H7 (cell line): ENCODE measurements at places on chromosomes 5 and 9. TPM values are rescaled to one million over a fixed set of nuclear protein-coding genes. Genes with fewer than 3 reads are reported as not detected.

CDO1 gene
- total RNA-seq: 9.2 and 9.9 TPM in 2 replicates

ACER2 gene
- 2.0 and 3.1 TPM in 2 replicates for total RNA-seq

KIF2A gene
- 49.6 and 68.9 TPM in 2 replicates for total RNA-seq

OR1J2 gene
- not detected in 2 replicates for total RNA-seq

ADGRV1 gene
- total RNA-seq: 28.8 and 44.2 TPM in 2 replicates

DNA sequence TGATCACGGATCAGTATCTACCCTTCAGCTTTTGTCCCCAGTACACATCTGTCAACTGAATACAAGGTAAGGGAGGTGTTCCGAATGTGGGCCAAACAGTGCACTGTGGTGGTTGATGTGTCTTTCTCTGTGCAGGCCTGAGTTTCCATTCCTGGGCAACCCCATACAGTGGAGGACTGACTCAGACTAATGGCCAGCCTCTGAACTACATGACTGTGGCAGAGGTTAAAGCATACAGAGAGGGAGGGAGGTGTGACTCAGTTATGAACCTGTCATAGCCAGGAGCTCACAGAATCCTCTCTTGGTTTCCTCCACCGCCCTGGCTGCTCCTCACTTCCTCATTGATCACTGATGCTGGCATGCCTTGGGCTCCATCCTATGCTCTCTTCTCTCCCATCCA lies 136.4 kb upstream of the TAS2R1 start:
- no peak for DNase-seq

- no peak for DNase-seq
These were observed 25.9 kb upstream of the ADAMTSL1 start for GRCh38 chr9:18448101-18448500.

DNA sequence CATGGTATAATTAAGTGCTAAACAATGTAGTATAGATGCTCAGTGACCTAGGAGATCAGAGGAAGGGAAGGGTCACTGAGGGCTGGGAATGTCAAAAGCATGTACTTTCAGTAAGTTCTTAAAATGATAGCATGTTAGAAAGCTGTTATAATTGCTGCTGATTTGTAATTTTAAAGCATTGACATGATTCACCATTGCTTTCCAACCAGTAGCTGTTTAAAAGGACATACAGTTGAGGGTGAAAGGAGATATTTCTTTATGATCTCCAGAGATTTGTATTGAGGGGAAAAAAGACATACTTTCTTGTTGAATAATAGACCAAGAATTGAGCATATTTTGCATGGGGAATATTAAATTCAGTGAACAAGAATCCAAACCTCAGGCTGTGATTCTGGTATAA lies 1.2 kb upstream of the SLC1A3 start:
- DNase-seq: no peak

DNA sequence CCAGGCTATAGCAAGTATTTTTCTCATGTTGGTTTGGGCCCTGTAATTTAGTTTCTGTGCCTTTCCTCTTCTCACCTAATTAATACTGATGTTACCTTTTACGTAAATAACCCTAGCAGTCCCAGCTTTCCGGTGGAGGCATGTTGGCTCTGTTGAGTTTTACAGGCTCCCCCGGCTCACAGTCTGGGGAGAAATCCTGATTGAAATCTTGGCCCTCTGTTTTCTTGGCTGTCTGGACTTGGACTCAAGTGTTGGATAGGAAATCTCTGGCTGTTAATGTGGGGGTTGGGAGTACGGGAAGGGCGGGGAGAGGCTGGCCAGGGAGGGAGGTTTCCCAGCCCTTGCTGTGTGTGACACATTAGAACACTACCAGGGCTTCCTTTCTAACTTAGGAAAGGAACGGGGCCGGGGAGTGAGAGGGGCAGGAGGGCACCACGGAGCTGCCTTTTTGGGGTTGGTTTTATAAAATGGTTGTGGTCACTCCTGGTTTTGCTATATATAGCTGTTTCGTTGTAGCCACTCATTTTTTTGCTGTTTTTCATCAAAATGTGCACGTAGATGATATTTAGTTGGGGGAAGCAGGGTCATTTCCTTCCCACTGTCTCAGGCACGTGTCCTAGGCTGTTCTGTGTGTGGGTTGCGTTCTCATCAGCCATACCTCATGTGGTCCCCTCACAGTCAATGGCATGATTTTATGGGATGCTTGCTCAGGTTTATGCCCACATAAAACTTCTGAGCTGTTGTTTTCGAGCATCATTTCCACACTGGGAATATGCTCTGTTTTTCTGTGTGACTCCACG lies 11.0 kb downstream of the TRIO start:
- peak; percentile 51 for DNase-seq

GRCh38 chr5:1321576-1321975 lies 23.3 kb downstream of the CLPTM1L start:
- no peak for DNase-seq

GRCh38 chr5:112349371-112349770 lies 69.7 kb downstream of the EPB41L4A start:
- DNase-seq: no peak

DNA sequence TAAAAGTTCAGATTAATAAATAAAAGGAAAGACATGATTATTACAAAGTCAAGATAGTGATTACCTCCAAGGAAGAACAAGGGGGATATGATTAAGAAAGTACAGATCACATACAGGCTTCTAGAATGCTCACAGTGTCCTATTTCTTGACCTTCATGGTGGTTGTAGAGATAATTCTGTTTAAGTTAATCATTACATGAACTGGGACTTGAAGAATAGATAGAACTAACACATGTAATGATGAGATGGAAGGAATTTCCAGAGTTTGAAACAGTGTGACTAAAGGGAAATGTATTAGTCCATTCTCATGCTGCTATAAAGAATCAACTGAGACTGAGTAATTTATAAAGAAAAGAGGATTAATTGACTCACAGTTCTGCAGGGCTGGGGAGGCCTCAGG lies 72.7 kb downstream of the LURAP1L start:
- DNase-seq: no peak

DNA sequence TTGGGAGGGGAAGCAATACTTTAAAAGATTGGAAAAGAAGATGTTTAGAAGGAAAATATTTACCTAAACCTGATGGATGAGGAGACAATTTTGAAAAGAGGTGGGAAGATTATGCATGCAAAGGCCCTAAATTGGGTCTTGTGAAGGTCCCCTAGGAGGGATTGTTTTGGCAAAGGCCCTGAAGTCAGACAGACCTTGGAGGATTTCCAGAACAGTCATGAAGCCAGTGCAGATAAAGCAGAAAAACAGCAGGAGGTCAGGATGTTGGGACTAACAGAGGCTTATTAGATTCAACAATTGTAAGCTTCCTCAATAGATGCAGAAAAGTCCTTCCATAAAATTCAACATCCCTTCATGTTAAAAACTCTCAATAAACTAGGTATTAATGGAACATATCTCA lies 361.0 kb upstream of the CDH6 start:
- DNase-seq: no peak

DNA sequence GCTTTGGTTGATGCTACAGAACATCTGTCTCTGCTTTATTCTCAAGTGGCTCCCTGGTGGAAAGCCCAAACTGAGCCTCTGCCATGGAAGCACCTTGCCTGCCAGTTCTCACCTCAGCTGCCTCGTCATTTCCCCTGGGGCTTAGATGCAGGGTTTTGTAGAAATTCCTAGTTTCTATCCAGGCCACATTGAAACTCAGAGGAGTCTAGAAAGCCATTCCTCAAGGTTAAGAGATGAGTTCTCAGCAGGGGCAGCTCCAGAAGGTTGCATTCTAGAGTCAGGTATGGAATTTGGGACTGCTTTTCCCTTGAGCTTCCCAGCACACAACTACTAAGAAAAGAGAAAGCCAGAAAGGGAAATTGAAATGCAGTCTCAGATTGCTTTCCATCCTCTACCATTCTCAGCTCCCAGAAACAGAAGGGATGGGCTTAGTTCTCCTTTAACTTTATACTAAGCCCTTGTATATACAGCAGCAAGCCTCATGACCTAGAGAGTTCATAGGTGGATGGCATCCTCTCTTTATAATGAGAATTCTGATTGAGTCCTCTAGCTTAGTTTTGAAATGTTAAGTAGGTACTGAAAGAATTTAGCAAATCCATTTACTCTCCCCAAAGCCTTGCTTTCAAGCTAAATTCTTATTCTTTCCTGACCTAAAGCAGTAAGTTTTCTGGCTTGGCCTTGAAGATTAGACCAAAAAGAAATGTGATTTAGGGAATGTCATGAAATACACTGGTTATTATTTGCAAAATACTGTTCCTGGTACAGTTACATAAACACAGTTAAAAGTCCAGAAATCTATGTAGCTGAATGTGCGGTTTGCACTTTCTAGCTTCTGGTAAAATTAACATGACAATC lies 66.0 kb upstream of the MEF2C start:
- DNase-seq: no peak

DNA sequence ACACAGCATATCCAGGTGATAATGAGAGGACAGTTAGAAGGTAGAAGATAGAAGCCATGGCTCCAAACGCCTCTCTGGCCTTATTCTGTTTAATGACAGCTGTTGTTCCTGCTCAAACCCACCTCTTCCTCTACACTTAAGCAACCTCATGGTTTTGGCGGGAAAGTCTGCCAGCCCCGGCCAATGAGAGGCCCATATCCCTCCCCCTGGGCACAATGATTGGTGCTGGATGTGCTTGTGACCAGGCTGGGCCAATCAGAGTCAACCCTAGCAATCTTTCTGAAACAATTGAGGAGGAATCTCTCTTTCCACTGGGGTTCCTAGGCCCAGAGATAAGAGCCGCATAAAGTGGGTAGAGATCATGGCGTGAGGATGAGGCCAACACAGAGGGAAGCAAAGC lies 4.8 kb upstream of the GFI1B start:
- peak; percentile 63 for DNase-seq

- DNase-seq: no peak
These were observed 313.3 kb downstream of the EBF1 start for GRCh38 chr5:158786390-158786789.

- DNase-seq: no peak
These were observed 52.1 kb upstream of the TYRP1 start for GRCh38 chr9:12640866-12641636.
